ENCODE measurements at places on chromosomes 1 and 21. TPM values are rescaled to one million over a fixed set of nuclear protein-coding genes. Genes with fewer than 3 reads are reported as not detected.

PGBD5 gene
- 1.3 TPM for total RNA-seq

COL24A1 gene
- total RNA-seq, result 1.3 TPM

KCNJ9 gene
- total RNA-seq, result not detected

REN gene
- not detected for total RNA-seq

ANGPTL3 gene
- total RNA-seq, result not detected

Measured in epithelial cell of alveolus of lung (primary cell).